ENCODE measurements at places on chromosomes 7 and 10.

DNA sequence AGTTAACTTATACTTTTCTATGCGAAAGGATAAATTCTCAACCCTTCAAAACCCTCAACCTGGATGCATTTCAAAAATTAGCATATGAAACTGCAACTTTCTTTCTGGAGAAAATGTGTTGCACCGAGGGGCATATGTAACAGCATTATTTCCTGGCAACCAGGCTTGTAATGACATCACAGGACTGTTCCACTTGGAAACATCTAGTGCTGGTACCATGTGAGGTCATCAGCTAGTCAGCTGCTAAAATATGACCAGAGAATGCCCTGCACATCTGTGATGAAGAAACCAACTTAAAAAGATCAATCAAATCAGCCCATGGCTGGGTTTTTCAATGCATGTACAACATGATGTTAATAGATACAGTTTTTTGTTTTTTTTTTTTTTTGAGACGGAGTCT is 40.0 kb downstream of the FGFR2 start:
- no peak for DNase-seq

DNA sequence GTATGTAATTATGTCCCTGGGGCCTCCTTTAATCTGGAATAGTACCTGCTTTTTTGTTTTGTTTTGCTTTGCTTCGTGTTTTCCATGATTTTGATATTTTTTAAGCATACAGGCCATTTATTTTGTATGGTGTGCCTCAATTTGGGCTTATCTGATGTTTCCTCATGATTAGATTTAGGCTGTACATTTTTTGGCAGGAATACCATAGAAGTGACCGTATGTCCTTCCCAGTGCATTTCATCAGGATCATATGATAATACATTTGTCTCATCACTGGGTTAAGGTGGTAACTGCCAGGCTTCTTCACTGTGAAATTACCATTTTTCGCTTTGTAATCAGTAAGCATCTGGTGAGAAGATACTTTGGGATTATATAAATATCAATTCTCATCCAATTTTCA is 117.8 kb upstream of the SAMD8 start:
- DNase-seq: no peak

DNA sequence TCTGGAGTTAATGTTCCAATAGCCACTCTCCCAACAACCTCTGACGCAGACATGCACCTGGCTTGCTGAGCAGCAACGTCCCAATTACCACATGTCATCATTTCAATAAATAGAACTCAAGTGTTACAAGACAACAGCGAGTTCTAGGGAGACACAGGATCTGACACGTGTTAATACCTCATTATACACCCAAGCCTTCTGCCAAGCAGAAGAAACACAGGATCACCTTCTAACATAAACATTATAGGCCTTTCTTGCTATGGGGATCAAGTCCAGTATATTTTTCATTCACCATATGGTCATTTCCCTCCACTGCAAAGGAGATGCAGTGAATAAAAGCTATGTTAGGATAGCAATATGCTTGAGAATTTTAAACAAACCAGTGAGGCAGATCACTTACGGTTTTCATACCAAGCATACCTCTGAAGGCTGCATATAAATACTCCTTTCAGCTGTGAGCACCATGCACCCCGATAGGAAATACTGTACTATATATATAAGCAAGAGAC is 74.2 kb downstream of the JAZF1 start:
- no peak for DNase-seq

DNA sequence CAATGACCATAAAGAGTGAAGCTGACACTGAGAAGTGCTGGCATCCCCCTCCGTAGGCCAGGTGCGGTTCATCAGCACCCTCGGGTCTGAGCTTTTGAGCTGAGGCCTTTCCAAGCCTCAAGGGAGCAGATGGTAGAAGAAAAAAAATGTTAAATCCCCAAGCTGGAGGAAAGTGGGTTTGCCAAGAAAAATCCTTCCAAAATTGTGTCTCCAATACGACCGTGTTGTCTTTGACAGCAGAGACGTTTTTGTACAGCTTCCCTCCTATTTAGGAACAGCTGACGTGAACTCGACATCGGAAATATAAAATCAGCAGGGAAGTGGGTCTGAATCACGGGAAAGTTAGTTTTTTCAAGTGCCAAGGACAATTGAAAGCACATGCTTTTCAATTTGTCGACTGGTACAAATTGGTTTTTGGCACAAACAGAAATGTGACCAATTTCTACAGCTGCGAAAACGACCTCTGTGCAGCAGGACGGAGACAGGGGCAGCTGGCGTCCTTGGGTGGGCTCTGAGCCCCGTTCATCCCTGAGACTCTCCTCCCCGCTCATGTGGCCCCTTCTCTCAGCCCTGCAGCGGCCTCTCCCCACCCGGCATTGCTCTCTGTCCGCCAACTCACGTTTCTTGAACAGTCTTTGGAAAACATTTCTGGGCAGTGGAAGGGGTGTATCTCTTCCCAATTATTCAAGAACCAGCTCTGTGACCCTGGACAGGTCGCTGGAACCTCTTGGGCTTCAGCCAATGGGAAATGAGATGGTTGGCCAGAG is 89.9 kb downstream of the PAXIP1 start:
- DNase-seq: no peak

- no peak for DNase-seq
These were observed 162.9 kb downstream of the GLI3 start for GRCh38 chr7:42074076-42074475.

DNA sequence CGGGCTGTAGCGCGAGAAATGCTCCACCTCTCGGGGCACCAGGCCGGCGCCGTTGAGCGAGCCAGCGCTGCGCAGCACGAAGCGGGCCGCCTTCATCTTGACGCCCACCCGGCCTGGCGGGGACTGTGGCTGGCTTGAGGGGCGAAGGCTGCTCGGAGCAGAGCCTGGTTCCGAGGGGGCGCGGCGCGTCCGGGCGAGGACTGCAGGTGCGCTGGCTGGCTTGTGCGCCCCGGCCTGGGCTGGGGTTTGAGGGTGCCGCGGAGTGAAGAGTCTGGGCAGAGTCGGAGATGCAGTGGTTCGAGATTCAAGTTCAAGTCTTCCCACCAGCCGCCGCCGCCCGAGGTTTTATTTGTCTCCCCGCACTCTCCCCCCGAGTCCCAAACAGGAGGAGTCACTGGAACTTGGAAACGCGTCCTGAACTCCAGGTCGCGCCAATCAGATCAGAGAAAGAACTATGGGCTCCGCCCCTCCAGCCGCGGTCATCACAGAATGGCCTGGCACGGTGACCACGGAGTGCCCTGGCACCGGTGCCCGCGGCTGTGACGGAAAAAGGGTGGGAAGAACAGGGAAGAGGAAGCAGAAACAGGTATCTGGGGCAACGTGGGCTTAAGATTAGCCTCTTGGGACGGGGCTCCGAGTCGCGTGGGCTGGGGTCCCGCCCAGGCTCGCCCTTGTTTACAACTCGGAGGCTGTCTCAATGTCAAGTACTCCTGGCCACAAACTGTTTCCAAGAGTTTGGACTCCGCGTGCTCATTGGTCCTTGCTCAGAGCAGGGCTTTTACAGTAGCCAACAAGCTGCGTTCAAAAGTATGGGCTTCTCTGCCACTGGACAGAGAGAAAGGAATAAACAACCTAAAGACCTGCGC is at the start of gene PDK4:
Gene PDK4 (minus strand): TSS at position 319 of the 866 bp plus-strand sequence. CDS start 223 bp downstream, at position 96.
- DNase-seq: no peak

DNA sequence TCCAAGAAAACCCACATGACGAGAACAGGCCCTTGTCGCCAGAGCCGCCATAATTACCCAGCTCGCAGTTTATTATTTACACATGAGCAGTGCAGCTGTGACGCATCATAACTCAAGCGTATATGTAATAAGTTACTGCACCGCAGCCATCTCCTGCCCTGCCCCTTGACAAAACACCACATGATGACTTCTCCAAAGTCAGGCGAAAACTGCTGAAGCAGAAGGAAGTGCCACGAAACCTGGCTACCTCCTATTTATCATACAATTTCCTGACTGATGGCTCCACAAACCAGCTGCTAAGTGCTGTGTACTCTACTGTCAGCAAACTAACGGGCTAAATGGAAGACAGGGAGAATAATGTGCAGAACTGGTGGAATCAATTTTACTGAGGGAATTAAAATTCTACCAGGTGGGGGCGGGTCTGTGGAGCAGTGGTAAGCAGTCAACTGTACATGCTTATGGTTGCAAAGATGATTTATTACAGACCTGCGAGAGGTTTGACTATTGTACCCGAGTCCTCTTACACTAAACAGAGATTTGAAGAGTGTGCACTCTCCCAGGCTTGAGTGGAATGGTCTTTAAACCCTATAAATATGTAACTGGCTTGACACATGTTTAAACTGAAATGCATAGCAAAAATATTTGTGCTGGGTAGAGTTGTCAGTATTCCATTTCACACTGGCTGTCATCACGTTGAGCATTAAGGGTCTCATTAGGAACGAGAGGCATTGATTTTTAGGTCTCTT is 156.0 kb downstream of the GLI3 start:
- DNase-seq: no peak

DNA sequence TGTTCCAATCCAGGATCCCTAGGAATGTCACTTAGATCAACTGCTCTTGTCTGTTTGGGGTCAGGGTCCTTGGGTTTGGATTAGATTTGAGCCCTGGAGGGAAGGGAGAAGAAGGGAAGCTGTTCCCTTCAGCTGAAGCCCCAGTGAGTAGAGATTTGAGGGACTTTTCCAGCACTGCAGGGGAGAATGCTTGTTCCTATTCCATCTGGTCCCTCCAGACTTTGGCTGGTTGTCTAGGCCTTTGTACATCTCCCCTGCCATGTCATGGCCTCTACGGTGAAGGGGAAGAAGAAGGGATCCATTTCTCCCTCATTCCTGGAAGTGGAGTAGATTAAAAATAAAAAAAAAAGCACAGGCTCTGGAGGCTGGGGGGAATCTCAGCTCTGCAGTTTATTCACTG is 11.1 kb downstream of the C10orf62 start:
- DNase-seq: no peak

- no peak for DNase-seq
These were observed 4.4 kb downstream of the RASSF4 start for GRCh38 chr10:44963772-44964633.

DNA sequence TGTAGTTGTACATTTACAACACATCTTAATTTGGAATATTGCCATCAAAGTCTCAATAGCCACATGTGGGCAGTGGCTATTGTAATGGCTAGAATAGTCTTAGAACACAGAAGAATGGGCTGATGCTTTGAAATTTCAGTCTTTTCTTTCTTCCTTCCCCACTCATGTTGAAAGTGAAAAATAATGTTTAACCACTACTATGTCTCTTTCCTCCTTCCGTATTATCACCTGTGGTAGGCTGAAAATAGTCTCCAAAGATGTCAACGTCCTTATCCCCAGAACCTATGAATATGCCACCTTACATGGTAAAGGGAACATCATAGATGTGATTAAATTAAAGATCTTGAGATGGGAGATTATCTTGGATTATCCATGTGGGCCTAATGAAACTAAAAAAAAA is 154.0 kb downstream of the SUGCT start:
- DNase-seq: no peak

DNA sequence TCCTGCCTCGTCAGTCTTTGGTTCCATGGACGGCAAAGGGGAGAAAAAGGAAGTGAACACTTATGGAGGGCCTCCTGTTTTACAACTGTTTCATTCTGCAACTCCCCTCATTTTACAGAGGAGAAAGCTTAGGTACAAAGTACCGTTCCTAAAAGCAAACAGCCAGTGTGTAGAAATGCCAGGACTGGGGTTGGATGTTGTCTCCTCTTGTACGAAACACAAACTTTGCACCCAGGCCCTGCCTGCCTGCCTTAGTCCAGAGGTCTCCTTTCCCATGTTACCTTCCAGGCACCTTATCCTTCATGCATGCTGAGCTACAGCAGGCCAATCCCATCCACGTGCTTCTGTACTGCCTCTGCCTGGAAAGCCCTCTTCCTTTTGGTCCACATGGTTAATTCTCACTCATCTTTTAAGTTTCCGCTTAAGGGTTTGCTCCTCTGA is 86.0 kb downstream of the ICA1 start:
- DNase-seq: no peak

GRCh38 chr7:105985672-105986215 is 22.7 kb downstream of the CDHR3 start:
- no peak for DNase-seq

GRCh38 chr7:14124716-14125115 is 135.2 kb upstream of the ETV1 start:
- DNase-seq: no peak

DNA sequence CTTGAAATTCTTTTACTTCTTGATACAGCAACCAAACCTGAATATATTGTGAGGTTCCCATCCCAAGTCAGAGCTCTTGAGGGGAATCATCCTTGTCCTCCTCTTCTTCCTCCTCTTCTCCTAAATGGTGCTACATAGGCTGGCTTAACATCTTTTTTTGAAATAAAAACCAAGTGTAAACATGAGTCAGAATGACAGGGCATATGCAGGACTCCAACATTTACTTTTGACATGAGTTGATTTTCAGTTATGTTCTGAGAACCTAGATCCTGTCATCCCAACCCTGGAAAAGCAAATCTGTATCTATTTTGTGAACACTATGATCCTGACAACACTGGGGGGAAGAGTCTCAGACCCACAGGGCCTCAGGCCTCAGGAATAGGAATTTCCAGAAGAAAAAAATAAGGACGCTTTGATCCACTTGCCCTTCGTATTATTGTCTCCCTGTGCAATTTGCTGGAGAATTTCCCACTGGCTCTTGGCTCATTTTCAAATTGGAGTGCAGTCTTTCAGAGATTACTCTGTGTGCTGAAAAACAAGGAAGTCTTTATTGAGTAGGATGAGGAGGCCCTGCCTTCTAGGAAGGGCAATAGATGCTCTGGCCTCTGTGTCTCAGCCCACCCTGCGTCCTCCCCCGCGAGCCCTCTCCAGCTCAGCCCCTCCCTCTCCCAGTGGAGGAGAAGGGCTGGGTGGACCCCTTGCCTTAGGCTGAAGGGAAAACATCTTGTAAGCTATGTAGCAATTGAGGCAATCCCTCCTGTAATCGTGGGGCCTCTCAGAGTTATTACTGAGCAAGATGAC is 121.6 kb downstream of the CREB5 start:
- DNase-seq: no peak

DNA sequence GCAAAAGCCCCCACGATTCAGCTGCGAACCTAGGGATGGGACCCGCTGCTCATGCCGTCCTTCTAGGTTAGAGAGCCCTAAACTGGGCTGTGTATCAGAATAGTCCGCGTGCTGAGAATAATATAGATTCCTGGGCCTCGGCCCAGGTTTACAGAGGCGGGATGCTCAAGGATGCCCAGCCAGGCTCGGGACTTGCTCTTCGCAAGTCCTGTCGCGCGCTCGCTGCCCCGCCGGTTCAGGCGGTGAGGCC is 266 bp upstream of the STMP1 start:
- no peak for DNase-seq

DNA sequence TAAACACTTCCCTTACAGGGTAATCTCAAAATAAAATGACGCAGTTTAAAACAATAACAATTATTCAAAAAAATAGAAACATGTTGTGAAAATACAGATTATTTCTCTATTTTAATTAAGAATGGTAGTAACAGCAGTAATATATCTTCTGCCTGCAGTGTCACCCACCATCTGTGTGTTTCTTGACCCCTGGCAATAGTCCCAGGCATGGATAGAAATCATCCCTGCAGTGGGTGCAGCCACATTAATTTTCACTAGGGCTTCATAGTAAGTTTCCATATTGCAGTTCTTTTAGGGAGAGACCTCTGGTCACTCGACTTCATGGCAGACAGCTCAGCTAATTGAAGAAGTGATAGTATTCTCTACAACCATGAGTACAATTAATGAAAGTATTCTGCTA is 470.1 kb upstream of the TEX47 start:
- DNase-seq: no peak
